ENCODE measurements at places on chromosomes 3 and 15. TPM values are rescaled to one million over a fixed set of nuclear protein-coding genes. Genes with fewer than 3 reads are reported as not detected.

DNA sequence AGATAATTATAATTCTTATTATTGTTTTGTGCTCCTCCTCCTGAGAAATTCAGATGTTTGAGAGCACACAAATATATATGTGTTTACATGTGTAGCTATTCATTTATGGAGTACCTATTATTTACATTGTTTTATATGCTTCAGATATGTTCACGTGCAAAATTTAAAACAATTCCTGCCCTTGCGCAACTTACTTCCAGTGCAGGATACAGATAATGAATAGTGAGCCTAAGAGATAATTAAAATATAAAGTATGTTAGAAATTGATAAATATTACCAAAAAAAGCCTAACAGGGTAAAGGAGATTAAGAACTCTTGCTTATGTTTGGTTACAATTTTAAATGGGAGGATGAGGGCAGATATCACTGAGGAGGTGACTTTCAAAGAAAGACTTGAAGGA is 81.7 kb upstream of the DPH6 start:
- DNase-seq, result no peak

ERC2 gene
- 2.0 TPM for total RNA-seq

GRCh38 chr15:96878129-96878528 is 547.6 kb downstream of the NR2F2 start:
- DNase-seq, result no peak

GOLGA8N gene
- total RNA-seq, result 6.4 TPM

DNA sequence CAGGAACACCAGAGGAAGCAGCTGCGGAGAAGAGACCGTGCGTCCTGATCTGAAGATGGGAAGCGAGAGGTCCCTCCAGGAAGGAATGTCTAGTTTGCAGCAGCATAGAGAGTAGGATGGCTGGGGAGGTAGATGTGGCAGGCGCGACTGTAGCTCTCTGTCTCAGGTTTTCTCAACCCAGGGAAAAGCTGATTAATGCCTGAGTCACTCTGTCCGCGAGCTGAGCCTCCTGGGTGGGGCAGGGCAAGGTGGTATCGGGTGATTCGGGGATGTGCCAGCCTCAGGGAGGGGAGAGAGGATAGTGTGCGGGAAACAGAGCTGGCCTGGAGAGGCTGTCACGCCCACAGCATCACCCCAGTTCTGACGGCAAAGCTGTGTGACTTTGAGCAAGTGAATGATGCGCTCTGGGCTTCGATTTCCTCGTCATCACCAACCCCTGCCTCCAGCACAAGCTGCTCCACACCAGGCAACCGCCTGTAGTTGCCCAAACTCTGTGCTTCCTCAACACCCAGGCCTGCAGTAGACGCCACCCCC is 28.4 kb downstream of the CPN2 start:
- DNase-seq, result no peak

INKA1 gene
- total RNA-seq, result 4.6 TPM

- DNase-seq, result no peak
Observed at GRCh38 chr15:65580287-65580686, 30.6 kb downstream of the INTS14 start.

Data from esophagus muscularis mucosa (tissue), 4 donors.